Aorta (tissue), 5 donors: ENCODE measurements at places on chromosomes 1 and 21. TPM values are rescaled to one million over a fixed set of nuclear protein-coding genes. Genes with fewer than 3 reads are reported as not detected.

- H3K27ac ChIP-seq, result peak overlapping the region; percentile 6
- H3K4me1 ChIP-seq, result no peaks in the 10 kb centered on the region
- peak; percentile 87 for DNase-seq
- H3K27me3 ChIP-seq, result no peaks in the 10 kb centered on the region
- H3K4me3 ChIP-seq, result peak overlapping the region; percentile 88
Measured at GRCh38 chr1:231626951-231627614, 493 bp downstream of the DISC1 start.

- no peaks in the 10 kb centered on the region for H3K27me3 ChIP-seq
- peak; percentile 93 for DNase-seq
- H3K4me1 ChIP-seq, result no peaks in the 10 kb centered on the region
- no peak overlapping the region for H3K27ac ChIP-seq
- H3K4me3 ChIP-seq, result no peak overlapping the region
- H3K36me3 ChIP-seq, result no peaks in the 10 kb centered on the region
Measured at GRCh38 chr1:179016706-179017382, 8.8 kb upstream of the FAM20B start.

DNA sequence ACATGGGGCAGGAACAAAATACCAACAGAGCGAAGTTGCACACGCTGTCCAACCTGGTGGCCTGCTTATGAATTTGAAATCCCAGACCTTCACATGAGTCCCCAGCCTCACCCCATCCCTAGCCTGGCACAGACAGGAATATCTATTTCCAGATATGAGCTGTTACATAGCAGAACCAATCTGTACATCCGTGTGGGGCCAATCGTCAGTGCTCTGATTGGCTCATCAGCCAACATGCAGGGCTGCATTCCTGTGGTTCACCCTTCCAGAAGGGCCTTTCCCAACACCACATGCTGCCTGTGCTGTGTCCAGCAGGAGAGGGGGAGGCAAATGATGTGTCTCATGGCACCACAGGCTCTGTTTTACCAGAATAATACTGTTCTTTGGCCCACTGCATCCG, 31.3 kb downstream of the CCN1 start:
- H3K4me1 ChIP-seq, result peaks cover 2% of the 10 kb centered on the region
- no peak overlapping the region for H3K4me3 ChIP-seq
- H3K27me3 ChIP-seq, result no peaks in the 10 kb centered on the region
- H3K36me3 ChIP-seq, result no peaks in the 10 kb centered on the region
- peak; percentile 75 for DNase-seq
- peak overlapping the region; percentile 48 for H3K27ac ChIP-seq

GRCh38 chr1:212254853-212255363, 30.3 kb upstream of the PPP2R5A start:
- H3K36me3 ChIP-seq, result no peaks in the 10 kb centered on the region
- H3K4me3 ChIP-seq, result no peak overlapping the region
- no peak overlapping the region for H3K27ac ChIP-seq
- no peak for DNase-seq
- H3K4me1 ChIP-seq, result no peaks in the 10 kb centered on the region
- no peaks in the 10 kb centered on the region for H3K27me3 ChIP-seq

- H3K4me1 ChIP-seq, result no peaks in the 10 kb centered on the region
- no peak for DNase-seq
- H3K4me3 ChIP-seq, result no peak overlapping the region
- H3K27me3 ChIP-seq, result no peaks in the 10 kb centered on the region
- no peaks in the 10 kb centered on the region for H3K36me3 ChIP-seq
Measured at GRCh38 chr1:101371259-101371658, 134.4 kb downstream of the S1PR1 start.

GRCh38 chr1:33943978-33944377, 80.1 kb downstream of the HMGB4 start:
- no peaks in the 10 kb centered on the region for H3K27me3 ChIP-seq
- no peak overlapping the region for H3K27ac ChIP-seq
- H3K4me1 ChIP-seq, result no peaks in the 10 kb centered on the region
- H3K36me3 ChIP-seq, result no peaks in the 10 kb centered on the region

- H3K4me1 ChIP-seq, result no peaks in the 10 kb centered on the region
- H3K36me3 ChIP-seq, result no peaks in the 10 kb centered on the region
- no peak for DNase-seq
- no peak overlapping the region for H3K27ac ChIP-seq
Measured at GRCh38 chr1:76381450-76382097, 307.0 kb downstream of the ST6GALNAC3 start.

DNA sequence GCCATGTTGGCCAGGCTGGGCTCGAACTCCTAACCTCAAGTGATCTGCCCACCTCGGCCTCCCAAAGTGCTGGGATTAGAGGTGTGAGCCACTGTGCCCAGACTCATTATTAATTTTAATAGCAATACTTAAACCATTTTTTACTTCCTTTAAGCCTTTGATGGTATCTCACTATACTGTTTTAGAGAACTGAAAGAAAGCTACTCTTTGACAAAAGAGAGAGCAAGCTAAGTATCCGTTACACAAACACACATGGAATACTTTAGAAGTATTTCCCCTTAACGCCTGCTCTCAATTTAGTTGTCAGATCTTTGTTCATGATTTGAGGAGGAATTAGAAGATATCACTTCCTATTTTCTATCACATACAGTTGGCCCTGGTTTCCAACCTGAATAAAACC, 189.4 kb downstream of the COP1 start:
- H3K27ac ChIP-seq, result no peak overlapping the region
- H3K27me3 ChIP-seq, result no peaks in the 10 kb centered on the region
- H3K36me3 ChIP-seq, result peaks cover 2% of the 10 kb centered on the region
- no peak for DNase-seq
- no peak overlapping the region for H3K4me3 ChIP-seq

- H3K27ac ChIP-seq, result no peak overlapping the region
- no peak for DNase-seq
- H3K27me3 ChIP-seq, result no peaks in the 10 kb centered on the region
- H3K4me3 ChIP-seq, result no peak overlapping the region
- no peaks in the 10 kb centered on the region for H3K4me1 ChIP-seq
- no peaks in the 10 kb centered on the region for H3K36me3 ChIP-seq
Measured at GRCh38 chr1:15465674-15466073, 9.1 kb downstream of the CELA2A start.

GRCh38 chr1:72830606-72831390, 548.5 kb upstream of the NEGR1 start:
- no peak overlapping the region for H3K27ac ChIP-seq
- H3K4me1 ChIP-seq, result no peaks in the 10 kb centered on the region
- no peak for DNase-seq
- H3K36me3 ChIP-seq, result no peaks in the 10 kb centered on the region
- no peaks in the 10 kb centered on the region for H3K27me3 ChIP-seq

- H3K36me3 ChIP-seq, result no peaks in the 10 kb centered on the region
- H3K27me3 ChIP-seq, result no peaks in the 10 kb centered on the region
- H3K27ac ChIP-seq, result no peak overlapping the region
- H3K4me1 ChIP-seq, result peaks cover 6% of the 10 kb centered on the region
- H3K4me3 ChIP-seq, result no peak overlapping the region
Measured at GRCh38 chr1:168920456-168921094, 185.9 kb upstream of the ATP1B1 start.

GRCh38 chr1:115312742-115313141, 25.3 kb downstream of the NGF start:
- H3K4me1 ChIP-seq, result peaks cover 9% of the 10 kb centered on the region
- no peak for DNase-seq
- H3K27me3 ChIP-seq, result no peaks in the 10 kb centered on the region
- H3K36me3 ChIP-seq, result no peaks in the 10 kb centered on the region
- H3K27ac ChIP-seq, result no peak overlapping the region

- H3K4me3 ChIP-seq, result no peak overlapping the region
- no peaks in the 10 kb centered on the region for H3K27me3 ChIP-seq
- H3K4me1 ChIP-seq, result no peaks in the 10 kb centered on the region
- no peak overlapping the region for H3K27ac ChIP-seq
Measured at GRCh38 chr1:37901893-37902225, 42.5 kb upstream of the MTF1 start.

- no peaks in the 10 kb centered on the region for H3K4me1 ChIP-seq
- H3K4me3 ChIP-seq, result no peak within 1 kb of the TSS
- no peaks in the 10 kb centered on the region for H3K36me3 ChIP-seq
Measured at GRCh38 chr21:44666401-44667320, at the start of gene KRTAP12-2. Gene KRTAP12-2, minus strand, starts transcription at chr21:44666927. Its CDS starts 41 bp downstream, at chr21:44666886.

GRCh38 chr1:237281481-237281880, 239.5 kb downstream of the RYR2 start:
- H3K36me3 ChIP-seq, result no peaks in the 10 kb centered on the region
- H3K4me1 ChIP-seq, result peaks cover 2% of the 10 kb centered on the region
- no peak for DNase-seq
- H3K27me3 ChIP-seq, result no peaks in the 10 kb centered on the region
- H3K27ac ChIP-seq, result no peak overlapping the region

DNA sequence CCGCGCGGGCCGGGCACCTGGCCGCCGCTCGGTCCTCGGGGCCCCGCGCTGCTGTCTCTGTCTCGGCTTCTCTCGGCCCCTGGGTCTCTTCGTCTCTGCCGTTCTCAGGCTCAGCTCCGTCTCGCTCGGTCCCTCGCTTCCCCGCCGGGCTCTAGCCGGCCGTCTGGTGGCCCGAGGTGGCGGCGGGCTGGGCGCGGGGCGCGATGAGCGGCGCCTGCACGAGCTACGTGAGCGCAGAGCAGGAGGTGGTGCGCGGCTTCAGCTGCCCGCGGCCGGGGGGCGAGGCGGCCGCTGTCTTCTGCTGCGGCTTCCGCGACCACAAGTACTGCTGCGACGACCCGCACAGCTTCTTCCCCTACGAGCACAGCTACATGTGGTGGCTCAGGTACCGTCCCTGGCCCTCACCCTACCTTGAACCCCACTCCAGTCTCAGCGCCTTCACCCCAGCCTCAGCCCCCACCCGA, 355 bp downstream of the SHISAL2A start:
- peak overlapping the region; percentile 15 for H3K4me3 ChIP-seq
- H3K4me1 ChIP-seq, result no peaks in the 10 kb centered on the region
- no peak overlapping the region for H3K27ac ChIP-seq
- no peak for DNase-seq
- no peaks in the 10 kb centered on the region for H3K27me3 ChIP-seq
- H3K36me3 ChIP-seq, result no peaks in the 10 kb centered on the region

DNA sequence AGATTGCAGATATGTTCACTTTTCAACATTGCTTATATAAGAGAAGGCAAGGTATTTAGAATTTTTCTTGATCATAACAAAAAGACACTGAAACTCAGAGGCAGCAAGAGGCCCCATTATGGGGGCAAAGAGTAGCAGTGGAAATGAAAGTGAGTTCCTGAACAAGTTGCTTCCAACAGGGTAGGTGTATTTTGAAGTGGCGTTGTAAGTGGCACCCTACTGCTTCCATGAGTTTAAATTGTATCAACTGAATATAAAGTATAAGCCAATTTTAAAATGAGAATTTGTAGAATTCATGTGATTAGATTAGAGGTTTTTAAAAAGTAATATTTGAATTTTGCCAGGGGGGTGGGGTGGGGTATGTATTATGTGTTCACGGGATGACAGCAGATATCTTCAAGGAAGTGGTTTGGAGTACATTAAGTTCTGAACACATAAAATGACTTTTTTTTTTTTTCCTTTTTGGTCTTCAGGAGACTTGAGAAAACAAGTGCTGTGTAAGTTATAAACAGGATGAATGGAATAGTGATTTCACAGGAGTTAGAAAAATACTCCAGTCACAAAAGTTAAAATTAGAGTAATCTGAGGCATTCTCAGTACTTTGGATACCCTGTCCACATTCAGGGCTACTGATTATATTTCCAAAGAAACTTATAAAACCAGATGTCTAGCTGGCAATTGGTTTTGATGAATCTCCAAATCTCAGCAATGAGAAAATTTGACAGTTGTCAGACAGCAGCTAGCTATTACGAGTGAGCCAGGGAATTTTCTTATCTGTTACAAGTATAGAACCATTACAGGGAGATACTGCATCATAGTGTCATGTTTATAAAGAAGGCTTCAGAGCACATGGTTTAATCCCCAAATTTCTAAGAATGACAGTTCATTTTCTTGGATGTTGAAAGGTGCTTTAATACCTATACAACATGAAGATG, 182.0 kb downstream of the ST6GALNAC3 start:
- no peaks in the 10 kb centered on the region for H3K27me3 ChIP-seq
- H3K36me3 ChIP-seq, result no peaks in the 10 kb centered on the region
- H3K4me3 ChIP-seq, result no peak overlapping the region
- H3K4me1 ChIP-seq, result peaks cover 1% of the 10 kb centered on the region

- H3K36me3 ChIP-seq, result no peaks in the 10 kb centered on the region
- no peaks in the 10 kb centered on the region for H3K27me3 ChIP-seq
- DNase-seq, result no peak
- no peak overlapping the region for H3K27ac ChIP-seq
Measured at GRCh38 chr1:157488156-157488555, 64.2 kb downstream of the FCRL5 start.

- H3K36me3 ChIP-seq, result no peaks in the 10 kb centered on the region
- H3K27me3 ChIP-seq, result no peaks in the 10 kb centered on the region
- H3K4me3 ChIP-seq, result no peak overlapping the region
- H3K4me1 ChIP-seq, result no peaks in the 10 kb centered on the region
Measured at GRCh38 chr1:222392556-222392955, 155.3 kb downstream of the HHIPL2 start.

DNA sequence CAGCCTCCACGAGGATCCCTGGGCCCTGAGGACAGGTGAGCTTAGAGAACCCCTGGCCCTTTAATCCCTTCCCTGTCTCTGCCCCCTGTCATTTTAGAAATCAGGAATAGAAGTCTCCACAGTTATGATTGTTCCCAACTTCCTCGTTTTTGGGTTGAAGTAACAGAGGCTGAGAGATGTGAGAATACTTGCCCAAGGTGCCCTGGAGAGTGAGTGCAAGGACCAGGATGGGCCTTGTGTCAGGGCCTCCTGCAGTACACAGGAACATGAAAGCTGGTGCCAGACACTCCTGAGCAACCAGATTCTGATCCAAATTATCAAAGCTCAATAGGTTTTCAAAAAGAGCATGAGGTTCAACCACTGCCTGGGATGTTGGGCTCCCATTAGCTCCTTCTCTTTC, 10.1 kb downstream of the HLX start:
- DNase-seq, result no peak
- no peaks in the 10 kb centered on the region for H3K36me3 ChIP-seq
- no peaks in the 10 kb centered on the region for H3K4me1 ChIP-seq
- no peak overlapping the region for H3K27ac ChIP-seq
- no peak overlapping the region for H3K4me3 ChIP-seq

- no peak overlapping the region for H3K4me3 ChIP-seq
- H3K4me1 ChIP-seq, result no peaks in the 10 kb centered on the region
- DNase-seq, result no peak
- no peaks in the 10 kb centered on the region for H3K36me3 ChIP-seq
Measured at GRCh38 chr1:43451701-43452532, 1.8 kb downstream of the HYI start.

ADGRL4 gene
- 60.4 TPM for total RNA-seq

TNFRSF1B gene
- 42.1 TPM for total RNA-seq

WASF2 gene
- 155 TPM for total RNA-seq

TTC4 gene
- 13.0 TPM for total RNA-seq

ACAP3 gene
- total RNA-seq, result 25.0 TPM

SSBP3 gene
- total RNA-seq, result 83.4 TPM

ANGPTL3 gene
- total RNA-seq, result not detected

CELA3A gene
- total RNA-seq, result 5.2 TPM
